ENCODE measurements at places on chromosomes 6 and 20. TPM values are rescaled to one million over a fixed set of nuclear protein-coding genes. Genes with fewer than 3 reads are reported as not detected.

GRCh38 chr6:10610289-10610688, 84.1 kb downstream of the C6orf52 start:
- no peak for DNase-seq

- DNase-seq = no peak
These were observed 873 bp upstream of the GCM2 start for GRCh38 chr6:10882657-10883171.

DNA sequence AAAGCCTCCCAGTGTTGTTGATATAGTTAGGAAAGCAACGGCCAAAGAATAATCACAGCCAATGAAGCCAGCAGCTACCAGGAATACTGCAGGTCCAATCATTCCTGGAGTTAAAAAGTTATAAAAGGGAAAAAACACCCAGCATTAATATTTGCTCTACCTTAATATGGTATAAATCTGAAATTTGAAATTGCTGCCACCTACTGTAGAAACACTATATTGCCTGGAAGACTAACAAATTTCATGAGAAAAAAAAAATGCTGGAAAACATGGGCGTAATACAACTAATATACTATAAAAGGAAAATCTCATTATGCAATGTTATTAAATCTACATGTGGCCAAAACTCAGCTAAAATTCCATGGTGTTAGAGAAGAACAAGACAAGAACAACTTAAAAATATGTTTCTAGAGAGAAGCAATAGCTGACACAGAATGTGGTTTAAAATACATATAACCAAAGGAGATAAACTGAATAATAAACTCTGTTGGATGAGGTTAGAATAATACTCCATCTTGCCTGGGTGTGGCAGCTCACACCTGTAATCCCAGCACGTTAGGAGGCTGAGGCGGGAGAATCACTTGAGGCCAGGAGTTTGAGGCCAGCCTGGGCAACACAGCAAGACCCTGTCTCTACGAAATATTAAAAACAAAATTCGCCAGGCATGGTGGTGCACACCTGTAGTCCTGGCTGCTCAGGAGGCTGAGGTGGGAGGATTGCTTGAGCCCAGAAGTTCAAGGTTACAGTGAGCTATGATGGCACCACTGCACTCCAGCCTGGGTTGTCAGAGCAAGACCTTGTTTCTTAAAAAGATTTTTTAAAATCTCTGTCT, 43.1 kb downstream of the SLC17A5 start:
- DNase-seq = no peak

GRCh38 chr6:143096403-143096802, 35.7 kb downstream of the AIG1 start:
- DNase-seq = no peak

GRCh38 chr6:133623065-133623464, 265.8 kb upstream of the TCF21 start:
- no peak for DNase-seq

- DNase-seq = no peak
These were observed 14.2 kb upstream of the HLA-DRB1 start for GRCh38 chr6:32603888-32604287.

GRCh38 chr6:5029609-5030008, 25.8 kb upstream of the RPP40 start:
- no peak for DNase-seq

DNA sequence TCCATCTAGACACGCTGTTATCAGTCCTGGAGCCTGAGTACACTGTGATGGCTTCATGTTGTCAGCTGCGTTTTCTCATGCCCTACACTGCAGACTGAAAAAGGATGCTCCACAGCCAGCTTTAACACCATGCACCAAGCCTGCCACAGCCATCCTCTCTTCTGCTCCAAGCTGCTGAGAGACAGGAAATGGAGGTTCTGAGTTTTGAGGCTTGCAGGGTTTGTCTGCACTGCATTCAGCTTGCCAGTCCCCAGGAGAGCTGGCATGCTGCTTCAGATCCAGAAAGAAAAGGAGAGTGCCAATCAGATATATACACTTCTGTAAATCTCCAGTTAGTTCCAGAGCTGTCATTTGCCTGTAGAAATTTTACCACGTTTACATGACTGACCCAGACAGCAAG, 550.7 kb upstream of the FLRT3 start:
- DNase-seq = no peak

DNA sequence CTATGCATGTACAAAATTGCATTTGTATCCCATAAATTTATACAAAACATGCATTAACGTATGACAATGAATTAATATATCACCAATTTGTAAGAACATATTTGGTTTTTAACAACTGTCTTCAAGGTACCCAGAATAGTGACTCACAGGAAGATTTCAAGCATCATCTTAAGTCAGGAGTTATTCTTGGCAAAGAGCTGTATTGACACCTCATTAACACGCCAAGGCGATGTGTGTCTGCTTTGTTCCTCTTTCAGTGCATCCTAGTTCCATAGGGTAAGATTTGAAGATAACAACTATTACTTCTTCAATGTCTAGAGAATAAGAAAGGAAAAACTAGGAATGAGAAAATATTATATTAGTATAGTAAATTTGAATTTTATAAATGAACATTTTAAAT, 35.8 kb upstream of the TPD52L1 start:
- no peak for DNase-seq

DNA sequence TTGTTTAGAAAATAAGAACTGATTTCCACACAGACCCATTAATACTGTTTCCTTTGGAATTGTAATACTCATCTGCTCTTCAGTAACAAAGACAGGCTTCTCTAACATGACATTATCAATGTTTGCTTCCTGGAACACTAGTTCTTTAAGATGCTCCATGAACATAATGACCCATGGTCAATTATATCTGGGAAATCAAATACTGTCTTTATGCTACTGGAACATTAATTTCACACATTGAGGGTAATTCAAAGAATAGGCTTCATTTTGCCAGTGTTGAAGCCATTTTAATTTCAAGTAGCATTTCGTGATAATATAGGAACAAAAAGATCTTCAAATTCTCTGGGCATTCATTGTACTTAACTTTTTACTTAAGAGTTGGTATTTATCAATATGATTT, 80.9 kb downstream of the OPN5 start:
- no peak for DNase-seq

GRCh38 chr20:23649830-23650417, 12.2 kb upstream of the CST3 start:
- DNase-seq = no peak

- peak; percentile 77 for DNase-seq
These were observed 15.8 kb downstream of the KCNQ2 start for GRCh38 chr20:63456429-63457284.

GRCh38 chr6:133114973-133115372, 126.2 kb upstream of the EYA4 start:
- no peak for DNase-seq

DNA sequence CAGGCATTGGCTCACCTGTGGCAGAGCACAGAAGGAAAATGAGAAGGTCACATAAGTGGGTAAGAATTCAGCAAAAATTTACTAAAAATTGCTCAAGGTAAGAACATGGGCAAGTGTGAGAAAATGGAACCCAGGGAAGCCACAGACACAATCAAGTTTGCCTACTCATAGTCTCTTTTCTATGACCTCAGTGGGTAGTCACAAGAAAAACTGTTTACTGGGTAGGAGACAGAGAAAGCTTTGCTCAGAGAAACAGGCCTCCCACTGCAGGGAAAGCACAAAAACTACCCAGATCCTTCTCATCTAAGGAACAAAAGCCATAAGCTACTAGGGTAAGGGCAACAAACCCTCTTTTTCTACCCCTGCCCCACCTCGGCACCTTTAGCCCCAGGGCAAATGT, 35.2 kb downstream of the FAM184A start:
- no peak for DNase-seq

DNA sequence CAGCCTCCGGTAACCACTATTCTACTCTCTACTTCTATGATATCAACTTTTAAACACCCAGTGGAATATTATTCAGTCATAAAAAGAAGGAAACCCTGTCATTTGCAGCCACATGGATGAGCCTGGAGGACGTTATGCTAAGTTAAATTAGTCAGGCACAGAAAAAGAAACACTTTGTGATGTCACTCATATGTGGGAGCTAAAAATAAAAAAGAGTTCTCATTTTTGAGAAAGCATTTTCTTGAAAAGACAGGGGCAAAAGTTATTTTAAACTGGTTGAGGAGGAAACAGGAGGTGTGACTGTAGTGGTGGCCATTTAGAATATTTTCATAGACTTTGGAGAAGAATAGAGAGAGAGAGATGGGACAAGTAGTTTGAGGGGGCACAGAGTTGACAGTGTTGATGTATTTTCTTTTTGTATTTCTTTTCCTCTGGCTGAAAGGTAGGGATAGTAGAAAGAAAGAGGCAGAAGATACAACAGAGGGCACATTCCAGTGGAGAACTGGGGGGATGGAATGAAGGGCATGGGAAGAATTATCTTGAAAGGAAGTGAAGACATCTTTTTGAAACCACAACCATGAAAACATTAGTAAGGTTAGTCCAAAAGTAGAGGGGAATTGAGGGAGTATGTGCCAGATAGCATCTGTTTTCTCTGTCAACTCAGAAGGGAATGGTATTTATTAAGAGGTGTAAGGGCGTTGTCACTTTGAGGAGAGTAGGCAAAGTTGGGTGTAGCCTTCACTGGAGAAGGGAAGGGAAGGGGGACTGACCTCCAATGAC, 181.3 kb upstream of the GMDS start:
- no peak for DNase-seq

DNA sequence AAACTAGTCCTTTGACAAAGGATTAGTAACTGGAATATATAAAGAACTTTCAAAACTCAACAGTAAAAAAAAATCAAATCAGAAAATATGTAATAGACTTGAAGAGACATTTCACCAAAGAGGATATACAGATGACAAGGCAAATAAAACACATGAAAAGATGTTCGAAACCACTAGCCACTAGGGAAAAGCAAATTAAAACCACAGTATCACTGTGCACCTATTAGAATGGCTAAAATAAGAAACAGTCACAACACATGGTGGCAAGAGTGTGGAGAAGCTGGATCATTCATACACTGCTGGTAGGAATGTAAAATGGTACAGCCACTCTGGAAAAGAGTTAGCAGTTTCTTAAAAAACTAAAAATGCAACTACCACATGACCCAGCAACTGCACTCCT, 14.9 kb downstream of the ZBTB2 start:
- DNase-seq = no peak

GRCh38 chr6:22383016-22383415, 86.2 kb upstream of the PRL start:
- no peak for DNase-seq

- DNase-seq = no peak
These were observed 17.0 kb upstream of the SLA2 start for GRCh38 chr20:36663031-36663430.

DNA sequence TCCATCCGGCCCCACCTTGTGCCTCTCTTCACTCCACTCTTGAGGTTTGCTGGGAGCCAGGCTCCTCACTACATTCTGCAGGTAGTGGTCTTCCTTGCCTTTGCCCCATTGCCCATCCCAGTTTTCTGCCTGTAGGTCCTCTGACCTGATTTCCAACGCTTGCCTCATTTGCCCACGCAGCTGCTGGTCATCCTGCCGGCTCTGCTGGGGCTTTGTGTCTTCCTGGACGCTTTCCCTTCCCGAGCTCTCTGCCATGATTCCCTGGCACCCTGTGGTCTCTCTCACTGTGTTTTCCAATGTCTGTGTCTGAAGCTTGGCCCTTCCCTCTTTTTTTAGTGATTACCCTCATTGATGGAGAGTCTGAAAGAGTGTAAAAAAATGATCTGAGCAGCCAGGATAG, 451.6 kb downstream of the UTRN start:
- DNase-seq = no peak

DNA sequence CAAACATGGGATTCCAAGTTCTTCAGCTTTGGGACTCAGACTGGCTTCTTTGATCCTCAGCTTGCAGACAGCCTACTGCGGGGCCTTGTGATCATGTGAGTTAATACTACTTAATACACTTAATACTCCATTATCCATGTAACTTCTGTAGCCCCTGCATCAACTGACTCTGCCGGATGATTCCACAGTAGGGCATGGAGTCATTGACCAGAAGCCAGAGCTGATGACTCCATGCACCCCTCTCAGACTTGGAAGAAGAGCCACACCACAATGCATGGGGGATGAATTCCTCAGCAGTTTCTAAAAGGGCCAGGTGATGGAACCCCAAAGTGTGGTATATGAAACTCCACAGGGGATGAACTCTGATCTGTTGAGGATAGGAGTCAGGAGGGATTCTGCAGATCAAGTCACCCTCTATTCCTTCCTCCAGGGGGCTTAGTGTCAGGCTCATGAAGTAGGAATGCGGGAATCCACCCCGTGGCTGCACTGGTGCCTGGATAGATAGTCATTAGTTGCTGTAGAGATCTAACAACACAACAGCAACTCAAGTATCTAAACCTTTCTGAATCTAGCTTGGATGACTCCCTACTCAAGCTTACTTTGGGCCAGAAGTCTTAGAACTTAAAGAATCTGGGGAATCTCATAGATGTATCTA, 70.2 kb downstream of the GPR6 start:
- no peak for DNase-seq

GRCh38 chr6:958488-958887, 265.5 kb upstream of the EXOC2 start:
- DNase-seq = no peak

DNA sequence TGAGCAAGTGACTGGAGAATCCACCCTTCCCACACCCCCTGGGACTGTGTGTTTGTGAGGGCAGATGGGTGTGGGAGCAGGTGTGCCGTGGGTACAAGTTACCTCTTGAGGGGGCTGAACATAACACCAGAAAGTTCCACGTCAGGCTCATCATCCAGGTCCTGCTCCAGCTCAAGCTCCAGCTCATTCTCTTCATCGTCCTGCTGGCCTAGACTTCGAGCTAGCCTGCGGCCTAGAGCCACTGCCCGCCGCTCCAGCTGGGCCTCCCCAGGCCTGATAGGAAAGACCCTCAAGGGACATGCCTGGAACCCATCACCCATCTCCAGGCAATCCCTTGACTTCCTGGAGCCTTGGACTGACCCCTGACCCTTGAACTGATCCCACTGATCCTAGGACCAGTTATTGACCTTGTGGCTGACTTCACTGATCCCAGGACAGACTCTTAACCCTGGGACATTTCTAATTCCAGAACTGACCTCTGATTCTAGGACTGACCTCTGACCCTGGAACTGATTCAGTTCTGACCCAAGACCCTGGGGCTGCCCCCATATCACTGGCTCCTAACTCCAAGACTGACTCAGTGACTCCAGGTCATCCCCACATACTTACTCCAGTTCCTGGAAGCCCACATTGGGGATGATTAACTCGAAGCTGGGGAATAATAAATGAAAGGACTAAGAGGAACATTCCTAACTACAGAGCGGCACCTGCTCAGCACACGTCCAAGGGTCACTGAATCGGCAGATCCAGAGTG, 11.8 kb upstream of the SPAG4 start:
- DNase-seq = no peak

GRCh38 chr20:1287306-1287705, 21.2 kb downstream of the SNPH start:
- no peak for DNase-seq

GRCh38 chr20:60895363-60896079, 356.5 kb upstream of the CDH4 start:
- DNase-seq = no peak

Gene LAMA4
- 87.8 TPM for total RNA-seq

Gene IRAK1BP1
- total RNA-seq = 2.5 TPM

Gene APOBEC2
- total RNA-seq = 42.1 TPM

Gene NKX2-2
- total RNA-seq = not detected

Gene CST5
- total RNA-seq = not detected

Gene KIAA0408
- total RNA-seq = 1.5 TPM

Gene SLC13A3
- total RNA-seq = 0.71 TPM

Gene AURKA
- total RNA-seq = 8.9 TPM

Gene TBC1D7
- 36.3 TPM for total RNA-seq

All from left cardiac atrium (tissue), 4 donors.